Activated gamma-delta T cell treated with Interleukin-2 at 50 U/mL for 16 hours (primary cell): ENCODE measurements at places on chromosomes 12 and 14.
A peak's percentile ranks its signal among the peaks of the same experiment; 100 is the strongest.

GRCh38 chr12:123867141-123867540 lies 105.0 kb downstream of the DNAH10 start:
- no peak for DNase-seq

DNA sequence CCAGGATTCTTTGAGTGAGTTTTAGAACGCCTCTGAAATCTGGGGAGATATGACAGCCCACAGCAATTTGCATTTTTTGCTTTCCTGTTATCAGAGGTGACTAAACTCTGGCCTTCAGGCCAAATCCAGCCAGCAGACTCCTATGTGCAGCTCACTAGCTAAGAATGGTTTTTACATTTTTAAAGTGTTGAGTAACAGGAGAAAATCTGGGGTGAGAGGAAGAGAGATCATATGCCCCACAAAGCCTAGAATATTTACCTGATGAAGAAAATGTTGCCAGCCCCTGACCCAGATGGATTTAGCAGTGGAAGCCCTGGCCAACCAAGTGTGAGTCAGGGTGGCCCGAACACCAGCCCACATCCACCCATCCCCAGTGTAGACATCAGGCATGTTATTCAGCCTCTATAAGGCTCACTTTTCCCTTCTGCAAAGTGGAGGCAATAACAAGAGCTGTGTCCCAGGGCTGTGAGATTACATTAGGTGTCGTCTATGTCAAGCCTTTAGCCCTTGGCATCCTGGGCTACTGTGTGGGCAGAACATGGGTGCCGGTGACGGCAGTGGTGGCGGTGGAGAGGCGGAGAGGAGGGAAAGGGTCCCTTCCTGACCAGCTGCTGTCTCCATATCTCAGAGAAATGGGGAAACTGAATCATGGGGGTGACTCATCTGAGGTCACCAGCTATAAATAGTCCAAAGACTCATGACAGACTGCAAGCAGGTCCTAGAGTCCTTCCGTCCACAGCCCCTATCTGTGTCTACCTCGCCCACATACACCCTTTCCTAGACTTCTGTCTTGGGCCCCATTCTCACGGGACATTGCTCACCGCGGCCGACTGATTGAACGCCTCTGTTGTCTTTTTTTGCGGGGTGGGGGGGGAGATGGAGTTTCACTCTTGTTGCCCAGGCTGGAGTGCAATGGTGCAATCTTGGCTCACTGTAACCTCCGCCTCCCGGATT lies 32.6 kb upstream of the CD9 start:
- peak; percentile 26 for DNase-seq

DNA sequence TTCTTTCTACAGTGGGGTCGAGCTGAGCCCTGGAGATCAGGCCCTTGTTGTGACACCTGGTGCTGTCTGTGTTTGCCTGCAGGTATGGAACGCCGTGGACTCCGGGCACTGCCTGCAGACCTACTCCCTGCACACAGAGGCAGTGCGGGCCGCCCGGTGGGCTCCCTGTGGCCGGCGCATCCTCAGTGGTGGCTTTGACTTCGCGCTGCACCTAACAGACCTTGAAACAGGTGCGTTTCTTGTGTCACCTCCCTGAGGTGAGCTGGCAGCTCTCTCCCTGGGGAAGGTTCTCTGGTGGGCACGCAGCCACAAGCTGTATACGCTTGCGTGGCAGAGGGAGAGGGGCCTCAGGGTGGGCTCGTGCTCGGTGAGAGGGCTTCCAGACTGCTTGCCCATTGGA lies 119.3 kb downstream of the BEGAIN start:
- no peak for DNase-seq

- no peak for DNase-seq
Observed at GRCh38 chr12:72937486-72937885, 665.3 kb downstream of the TRHDE start.

- no peak for DNase-seq
Observed at GRCh38 chr14:37246427-37246829, 48.7 kb downstream of the MIPOL1 start.

- peak; percentile 53 for DNase-seq
Observed at GRCh38 chr14:61662437-61663311, 32.6 kb upstream of the HIF1A start.

- no peak for DNase-seq
Observed at GRCh38 chr14:99239661-99240092, 32.3 kb downstream of the BCL11B start.

GRCh38 chr12:19302100-19302640 lies 137.1 kb upstream of the AEBP2 start:
- no peak for DNase-seq

DNA sequence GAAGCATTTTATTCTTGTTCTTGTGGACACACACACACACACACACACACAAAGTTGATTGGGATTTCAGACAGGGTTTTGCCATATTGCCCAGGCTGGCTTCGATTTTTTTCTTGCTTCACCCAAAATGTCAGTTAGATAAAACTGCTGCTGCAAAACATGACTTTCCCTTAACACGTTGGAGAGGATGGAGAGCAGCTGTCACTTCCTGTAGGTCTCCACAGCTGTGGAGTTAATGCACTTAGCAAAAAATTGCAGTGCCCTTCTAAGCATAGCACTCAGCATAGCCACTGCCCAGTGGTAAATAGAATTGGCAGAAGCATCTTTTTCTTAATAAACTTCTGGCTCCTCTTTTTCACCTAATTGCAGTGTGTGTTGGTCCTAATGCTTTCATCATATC lies 54.5 kb downstream of the PDZRN4 start:
- no peak for DNase-seq

- DNase-seq: no peak
Observed at GRCh38 chr14:20706657-20707355, 18.2 kb downstream of the ANG start.

DNA sequence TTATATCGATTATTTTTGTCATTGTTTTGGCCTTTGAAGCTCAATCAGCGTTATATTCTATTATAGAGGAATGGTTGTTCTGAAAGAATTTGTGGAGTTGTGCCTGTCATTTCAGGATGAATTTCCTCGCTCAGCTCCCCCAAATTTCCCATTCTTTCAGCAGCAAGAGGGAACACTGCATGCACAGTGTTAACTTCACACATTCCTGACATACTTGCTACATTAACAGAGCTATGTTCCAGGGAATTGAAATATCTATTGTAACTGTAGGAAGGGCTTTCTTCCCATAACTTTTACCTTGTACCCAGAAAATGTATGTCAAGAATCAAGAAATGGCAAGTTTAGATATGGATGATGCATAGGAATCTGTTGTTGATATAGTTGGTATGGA lies 379.0 kb downstream of the LRIG3 start:
- DNase-seq: no peak

GRCh38 chr12:49109641-49110463 lies 795 bp downstream of the LMBR1L start:
- DNase-seq: no peak

GRCh38 chr12:89566615-89567014 lies 40.8 kb upstream of the POC1B start:
- DNase-seq: no peak

DNA sequence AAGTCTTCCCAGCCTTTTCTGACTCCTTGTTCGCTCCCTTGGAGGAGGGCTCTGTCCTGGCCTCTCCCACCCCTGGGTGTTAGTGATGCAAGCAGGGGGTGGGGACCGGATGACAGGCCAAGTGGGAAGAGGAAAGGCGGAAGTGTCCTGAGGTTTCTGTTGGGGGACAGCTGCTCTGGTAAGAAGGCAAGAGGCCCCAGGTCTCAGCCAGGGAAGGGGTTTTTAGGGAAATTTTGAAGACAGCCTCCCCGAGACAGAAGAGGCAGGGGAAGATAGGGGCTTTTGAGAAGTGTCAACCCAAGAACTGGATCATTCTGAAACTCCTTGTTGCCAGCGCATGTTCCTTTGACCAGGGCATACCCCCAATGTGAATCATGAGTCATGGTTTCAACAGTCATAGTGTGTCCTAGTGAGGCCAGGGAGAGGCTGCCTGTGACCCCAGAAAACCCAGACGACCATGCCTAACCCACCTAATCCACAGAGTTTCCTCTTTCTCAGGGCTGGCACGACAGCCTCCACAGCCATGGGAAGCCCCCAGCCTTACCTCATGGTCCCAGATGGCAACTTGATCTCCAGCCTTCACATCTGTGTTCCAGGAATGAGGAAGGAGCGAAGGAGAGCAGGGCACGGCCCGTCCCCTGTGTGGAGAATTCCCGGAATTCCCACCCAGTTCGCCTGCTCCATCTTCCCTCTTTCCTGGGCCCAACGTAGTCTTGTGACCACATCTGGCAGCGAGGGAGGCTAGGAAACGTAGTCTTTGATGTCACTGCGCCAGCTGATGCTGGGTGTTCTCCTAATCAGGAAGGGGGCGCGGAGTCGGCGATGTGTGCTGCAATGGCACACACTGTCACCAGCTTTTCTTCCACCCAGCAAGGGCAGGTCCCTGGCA lies 4.9 kb upstream of the GPR132 start:
- no peak for DNase-seq

GRCh38 chr12:53102883-53103807 lies at the start of gene SOAT2:
Gene SOAT2, plus strand, starts transcription at chr12:53103486. Its CDS starts 92 bp downstream, at chr12:53103578.
- DNase-seq: peak; percentile 60

- no peak for DNase-seq
Observed at GRCh38 chr14:39351708-39352107, 80.5 kb downstream of the FBXO33 start.

DNA sequence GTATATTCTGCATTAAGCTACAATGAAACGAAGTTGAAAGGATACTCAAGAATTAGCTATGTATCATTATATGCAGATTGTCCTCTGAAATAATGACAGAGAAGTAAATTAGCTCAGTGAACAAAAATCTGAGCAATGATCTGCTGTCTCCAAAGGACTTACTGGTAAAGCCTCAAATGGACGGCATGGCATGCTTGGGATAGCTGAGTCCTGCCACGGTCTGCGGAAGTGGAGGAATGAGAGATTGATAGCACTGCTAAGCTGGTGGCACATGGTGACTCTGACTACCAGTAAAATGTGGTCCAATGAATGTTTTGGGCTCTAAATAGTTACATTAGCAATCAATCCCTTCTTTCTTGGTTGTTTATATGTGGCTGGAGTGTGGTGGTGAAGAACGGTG lies 3.7 kb upstream of the DENND5B start:
- DNase-seq: no peak

DNA sequence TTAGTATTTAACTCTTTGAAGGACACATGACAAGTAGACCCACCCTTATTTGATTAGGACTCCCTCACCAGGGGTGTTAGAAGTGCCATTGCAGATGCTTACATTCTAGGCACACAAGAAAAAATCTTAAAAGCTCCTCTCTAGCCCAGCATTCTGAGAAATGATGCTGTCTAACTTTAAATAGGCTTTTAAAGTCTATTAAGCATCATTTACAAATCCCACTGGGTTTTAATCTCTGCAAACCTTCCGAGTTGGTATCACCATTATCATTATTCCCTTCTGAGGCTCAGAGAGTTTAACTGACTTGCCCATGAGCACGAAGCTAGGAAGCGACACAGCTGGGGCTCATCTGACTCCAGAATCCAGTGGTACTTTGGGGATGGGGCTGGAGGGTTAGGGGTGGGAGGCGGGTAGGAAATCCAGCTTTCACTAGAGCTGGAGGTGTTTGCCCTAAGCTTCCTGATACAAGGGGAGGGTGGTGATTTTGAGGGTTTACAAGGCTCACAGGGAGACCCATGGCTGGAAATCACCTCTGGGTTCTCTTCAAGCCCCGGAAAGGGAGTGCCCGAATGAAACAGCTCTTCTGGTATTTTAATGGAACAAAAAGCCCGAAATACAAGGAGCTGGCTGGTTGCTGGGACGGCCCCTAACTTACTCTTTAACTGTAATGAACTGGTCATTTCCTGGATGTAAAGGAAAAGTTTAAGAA lies 109.2 kb upstream of the FUT8 start:
- DNase-seq: no peak

GRCh38 chr14:59463787-59464485 lies 1.2 kb downstream of the GPR135 start:
- DNase-seq: peak; percentile 12

GRCh38 chr12:102374190-102374589 lies 106.2 kb downstream of the IGF1 start:
- DNase-seq: no peak

DNA sequence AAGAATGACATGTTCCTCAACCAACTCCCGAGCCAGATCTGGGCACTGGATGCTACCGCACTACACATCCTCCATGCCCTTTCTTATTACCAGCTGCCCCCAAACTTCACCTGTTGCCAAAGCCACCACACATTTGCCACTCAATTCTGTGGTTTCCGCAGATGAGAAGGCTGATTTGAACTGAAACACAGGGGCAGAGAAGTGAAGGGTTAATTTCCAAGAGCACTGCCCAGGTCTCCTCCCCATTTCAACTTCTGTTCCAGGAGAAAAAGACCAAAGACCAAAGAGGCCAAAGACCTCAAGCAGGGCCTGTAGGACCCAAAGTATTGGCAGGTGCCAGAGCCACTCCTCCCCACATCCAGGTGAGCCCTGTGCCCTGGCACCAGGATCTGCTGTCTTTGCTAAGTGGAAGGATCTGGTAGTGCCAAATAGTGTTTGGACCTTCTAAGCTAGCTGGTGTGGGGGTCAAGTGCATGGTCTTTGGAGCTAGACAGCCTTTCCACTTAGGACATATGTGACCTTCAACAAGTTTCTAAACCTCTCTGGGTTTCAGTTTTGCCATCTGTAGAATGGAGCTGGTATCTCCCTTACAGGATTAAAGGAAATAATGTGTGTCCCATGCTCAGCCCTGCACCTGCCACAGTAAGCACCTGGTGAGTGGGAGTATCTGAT lies 8.0 kb downstream of the DHRS1 start:
- DNase-seq: no peak

DNA sequence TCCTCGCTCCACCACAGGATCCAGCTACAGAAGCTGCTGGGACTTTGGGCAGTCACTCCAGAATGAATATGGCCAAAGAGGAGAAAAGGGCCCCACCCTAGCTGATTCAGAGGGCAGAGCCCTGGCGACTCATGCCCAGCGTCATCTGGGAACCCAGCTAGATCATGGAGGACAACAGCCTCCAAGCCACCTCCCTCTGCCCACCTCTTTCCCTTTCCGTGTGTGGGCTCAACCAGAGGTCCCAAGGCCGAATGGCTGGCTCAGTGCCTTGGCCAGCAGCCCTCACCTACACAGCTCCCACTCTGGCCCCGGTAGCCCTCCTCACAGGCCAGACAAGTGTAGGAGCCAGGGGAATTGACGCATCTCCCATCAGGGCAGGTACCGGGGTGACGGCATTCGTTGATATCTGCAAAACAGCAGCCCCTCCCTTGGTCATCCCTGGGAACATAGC lies 17.4 kb downstream of the ISCA2 start:
- no peak for DNase-seq

- no peak for DNase-seq
Observed at GRCh38 chr12:66612090-66612775, 66.6 kb downstream of the GRIP1 start.
